Esophagus muscularis mucosa (tissue), 4 donors: ENCODE measurements at places on chromosomes 2 and 18. TPM values are rescaled to one million over a fixed set of nuclear protein-coding genes. Genes with fewer than 3 reads are reported as not detected.

The NAPG gene
- 32.1 TPM for total RNA-seq

The CYP27A1 gene
- total RNA-seq = 24.8 TPM

The GATA6 gene
- total RNA-seq = 15.6 TPM

The SCN2A gene
- total RNA-seq = 0.17 TPM

The UGT1A5 gene
- not detected for total RNA-seq

The TUBA4A gene
- total RNA-seq = 56.5 TPM

The STON1 gene
- total RNA-seq = 198 TPM

The STK17B gene
- 9.3 TPM for total RNA-seq

The EMILIN2 gene
- 24.2 TPM for total RNA-seq

The NAT8 gene
- not detected for total RNA-seq

The KIAA2012 gene
- total RNA-seq = 0.45 TPM

The CRYGD gene
- total RNA-seq = not detected

DNA sequence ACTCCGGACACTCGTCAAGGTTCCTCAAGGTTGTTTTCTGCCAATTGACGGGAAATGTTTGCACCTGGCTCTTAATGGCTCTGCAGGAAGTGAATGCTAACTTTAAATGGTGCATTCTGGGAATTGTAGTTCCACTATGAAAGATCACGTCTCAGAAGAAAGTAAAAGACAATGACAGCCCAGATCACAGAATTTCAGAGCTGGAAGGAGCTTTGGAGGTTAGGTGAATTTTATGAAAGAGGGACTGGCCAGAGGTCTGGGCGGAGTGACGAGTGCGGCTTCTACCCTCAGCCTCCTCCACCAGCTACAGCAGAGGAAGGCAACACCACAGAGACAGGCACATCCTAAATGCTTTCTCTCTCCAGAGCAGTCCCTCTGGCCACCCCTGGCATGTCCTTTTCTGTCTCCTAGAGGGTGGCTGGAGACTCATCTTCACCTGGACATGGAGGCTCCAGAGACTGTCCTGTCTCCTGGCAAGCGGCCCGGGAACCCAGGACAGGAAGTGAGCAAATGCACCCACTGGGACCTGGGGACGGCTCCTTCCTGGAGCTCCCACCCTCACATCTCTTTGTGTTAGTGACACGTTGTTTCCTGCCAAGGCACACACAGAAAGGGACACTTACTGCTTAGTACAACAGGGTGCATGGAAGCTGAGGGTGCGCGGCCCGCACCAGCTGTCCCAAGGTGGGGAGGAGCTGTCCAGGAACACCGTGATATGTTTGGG, 19.4 kb downstream of the THAP4 start:
- no peaks in the 10 kb centered on the region for H3K36me3 ChIP-seq
- no peaks in the 10 kb centered on the region for H3K27me3 ChIP-seq
- DNase-seq = no peak
- peaks cover 8% of the 10 kb centered on the region for H3K4me1 ChIP-seq

DNA sequence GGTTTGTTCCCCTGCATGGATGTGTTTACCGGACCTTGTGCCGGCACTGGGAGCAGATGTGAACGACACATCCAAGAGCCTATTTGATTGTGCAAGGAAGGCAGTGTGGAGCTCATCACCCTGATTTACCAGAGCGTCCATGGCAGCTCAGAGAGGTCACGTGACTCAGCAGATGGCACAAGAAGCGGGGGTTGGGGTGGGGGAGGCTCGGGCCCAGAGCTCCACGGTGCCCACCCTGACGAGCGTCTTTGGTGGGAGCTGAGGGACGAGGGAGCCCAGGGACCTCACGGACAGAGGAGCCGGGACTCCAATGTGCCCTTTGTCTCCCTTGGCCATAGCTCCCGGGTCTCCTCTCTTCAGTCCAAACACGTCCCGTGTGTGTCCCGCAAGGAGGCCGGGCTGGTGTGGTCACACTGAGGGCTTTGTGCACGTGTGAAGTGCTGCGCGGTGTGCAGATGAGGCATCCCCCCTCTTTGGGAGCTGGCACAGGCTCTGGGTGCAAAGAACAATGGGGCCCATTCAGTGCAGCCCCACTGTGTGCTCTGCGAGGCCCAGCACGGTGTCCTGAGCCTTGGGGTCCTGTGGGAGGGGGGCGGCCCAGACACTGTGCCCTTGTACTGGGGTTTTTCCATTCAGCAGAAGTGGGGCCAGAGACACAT, 15.5 kb downstream of the KCNIP3 start:
- no peaks in the 10 kb centered on the region for H3K27me3 ChIP-seq
- H3K4me1 ChIP-seq = no peaks in the 10 kb centered on the region
- DNase-seq = no peak
- no peaks in the 10 kb centered on the region for H3K36me3 ChIP-seq
- H3K27ac ChIP-seq = no peak overlapping the region

- no peak overlapping the region for H3K27ac ChIP-seq
- H3K27me3 ChIP-seq = no peaks in the 10 kb centered on the region
- peaks cover 9% of the 10 kb centered on the region for H3K4me1 ChIP-seq
- no peak for DNase-seq
- H3K4me3 ChIP-seq = no peak overlapping the region
- H3K36me3 ChIP-seq = no peaks in the 10 kb centered on the region
Measured at GRCh38 chr2:159953136-159953823, 109.1 kb downstream of the PLA2R1 start.

GRCh38 chr2:208488686-208489564, 82.3 kb downstream of the PTH2R start:
- no peak overlapping the region for H3K4me3 ChIP-seq
- H3K4me1 ChIP-seq = no peaks in the 10 kb centered on the region
- DNase-seq = no peak
- H3K36me3 ChIP-seq = no peaks in the 10 kb centered on the region
- no peak overlapping the region for H3K27ac ChIP-seq

DNA sequence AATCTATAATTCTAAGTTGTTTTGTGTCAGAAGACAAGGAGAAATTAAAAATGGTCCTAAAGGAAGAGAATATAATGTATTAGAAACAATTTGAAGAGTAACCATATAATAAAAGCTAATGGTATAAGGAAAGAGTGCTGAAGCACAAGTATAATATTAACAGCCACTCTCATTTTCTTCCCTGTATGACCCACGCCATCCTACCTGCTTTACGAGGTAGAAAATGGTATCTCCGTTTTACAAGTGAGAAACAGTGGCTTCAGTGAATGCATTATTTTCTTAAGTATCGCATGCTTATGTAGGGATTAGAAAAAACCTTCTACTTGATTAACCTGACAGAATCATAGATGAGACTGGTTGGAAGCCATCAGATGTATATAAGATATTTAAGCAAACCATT, 266.2 kb downstream of the CCDC102B start:
- no peaks in the 10 kb centered on the region for H3K27me3 ChIP-seq
- no peak for DNase-seq
- no peaks in the 10 kb centered on the region for H3K36me3 ChIP-seq
- H3K4me1 ChIP-seq = no peaks in the 10 kb centered on the region

- no peaks in the 10 kb centered on the region for H3K27me3 ChIP-seq
- no peaks in the 10 kb centered on the region for H3K36me3 ChIP-seq
- no peak overlapping the region for H3K4me3 ChIP-seq
- no peak overlapping the region for H3K27ac ChIP-seq
Measured at GRCh38 chr2:170360546-170361089, 182.7 kb downstream of the MYO3B start.

DNA sequence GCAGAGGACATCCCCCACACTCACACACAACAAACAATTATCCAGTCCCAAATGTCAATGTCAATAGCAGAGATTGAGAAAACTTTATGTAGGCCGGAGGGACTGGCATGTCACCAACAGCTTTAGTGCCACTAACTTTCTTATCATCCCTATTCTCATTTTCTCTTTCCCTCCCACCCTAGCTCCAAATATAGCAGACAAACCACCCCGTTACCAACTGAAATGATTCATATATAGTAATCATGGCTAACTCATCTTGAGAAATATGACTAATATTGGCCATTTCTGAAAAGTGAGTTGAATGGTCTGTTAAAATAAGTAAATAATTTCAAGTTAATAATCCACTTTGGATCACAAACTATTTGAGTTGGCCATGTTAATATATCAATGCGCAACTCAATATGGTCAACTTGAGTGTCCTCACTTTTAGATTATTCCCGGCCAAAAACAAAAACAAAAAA, 242.1 kb upstream of the RND3 start:
- H3K36me3 ChIP-seq = no peaks in the 10 kb centered on the region
- H3K4me3 ChIP-seq = no peak overlapping the region
- no peaks in the 10 kb centered on the region for H3K27me3 ChIP-seq
- H3K4me1 ChIP-seq = no peaks in the 10 kb centered on the region
- no peak overlapping the region for H3K27ac ChIP-seq
- no peak for DNase-seq

DNA sequence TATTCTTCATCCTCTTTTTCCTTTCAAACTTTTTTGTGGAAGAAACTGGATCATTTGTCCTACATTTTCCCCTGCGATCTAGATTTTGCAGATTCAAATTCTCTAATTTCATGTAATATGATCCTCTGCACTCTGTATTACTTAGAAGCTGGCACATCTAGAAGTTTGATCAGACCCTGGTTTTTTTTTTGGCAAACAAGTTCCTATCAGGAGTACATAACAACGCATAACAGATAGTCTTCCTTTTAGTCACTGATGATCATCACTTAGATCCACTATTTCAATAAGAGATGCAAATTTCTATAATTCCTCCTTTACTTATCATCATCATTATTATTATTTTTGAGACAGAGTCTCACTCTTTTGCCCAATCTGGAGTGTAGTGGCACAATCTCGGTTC, 117.1 kb downstream of the CDH2 start:
- H3K27ac ChIP-seq = no peak overlapping the region
- no peak overlapping the region for H3K4me3 ChIP-seq
- H3K36me3 ChIP-seq = no peaks in the 10 kb centered on the region

DNA sequence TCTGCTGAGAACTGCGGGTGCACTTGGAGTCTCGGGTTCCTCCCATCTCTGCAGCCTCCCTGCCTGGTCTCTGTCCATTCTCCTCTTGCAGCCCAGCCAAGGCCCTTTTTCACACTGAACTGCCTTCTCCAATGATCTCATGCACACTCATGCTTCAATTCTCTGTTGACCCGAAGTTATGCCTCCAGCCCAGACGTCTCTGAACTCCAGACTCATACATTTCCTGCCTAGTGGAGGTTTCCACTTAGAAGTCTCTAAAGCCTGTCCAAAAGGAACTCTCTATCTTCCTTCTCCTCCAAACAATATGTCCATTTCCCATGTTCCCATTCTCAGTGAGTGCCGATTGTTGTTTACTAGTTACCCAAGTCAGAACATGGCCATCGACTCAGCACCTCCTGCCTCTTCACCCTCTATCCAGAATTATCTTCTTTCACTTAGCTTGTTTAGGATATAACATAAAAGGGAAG, 155.2 kb downstream of the IRS1 start:
- DNase-seq = peak; percentile 88
- H3K27me3 ChIP-seq = no peaks in the 10 kb centered on the region
- H3K4me3 ChIP-seq = no peak overlapping the region
- H3K4me1 ChIP-seq = peaks cover 19% of the 10 kb centered on the region
- no peaks in the 10 kb centered on the region for H3K36me3 ChIP-seq
- H3K27ac ChIP-seq = peak overlapping the region; percentile 41

DNA sequence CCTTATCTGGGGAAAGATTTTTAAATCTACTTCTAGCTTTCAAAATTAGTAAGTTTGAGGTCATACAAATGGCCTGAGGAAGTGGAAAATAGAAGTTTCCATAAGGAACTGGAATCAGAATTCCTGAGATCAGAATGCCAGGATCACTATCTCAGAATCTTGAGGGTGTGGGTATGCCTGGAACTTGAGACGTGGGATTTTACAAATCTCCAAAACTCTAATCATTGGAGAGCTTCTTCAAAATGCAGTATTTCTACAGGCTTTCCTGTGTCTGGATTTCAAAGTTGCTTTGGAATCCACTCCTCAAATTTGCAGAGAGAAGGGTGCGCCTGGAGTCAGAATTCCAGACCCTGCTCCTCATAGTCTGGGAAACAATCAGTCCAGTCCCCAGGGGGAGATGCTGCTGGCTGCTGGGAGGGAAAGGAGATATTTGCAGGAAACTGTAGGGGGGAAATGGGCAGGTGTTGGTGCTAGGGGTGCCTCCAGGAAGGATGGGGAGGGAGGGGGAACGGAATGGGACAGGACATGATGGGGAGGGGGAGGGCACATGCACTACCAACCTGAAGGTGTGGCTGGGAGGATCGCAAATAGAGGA, 31.0 kb upstream of the CATIP start:
- no peak overlapping the region for H3K27ac ChIP-seq
- H3K4me1 ChIP-seq = peaks cover 26% of the 10 kb centered on the region
- H3K27me3 ChIP-seq = no peaks in the 10 kb centered on the region
- no peak overlapping the region for H3K4me3 ChIP-seq
- DNase-seq = no peak
- H3K36me3 ChIP-seq = no peaks in the 10 kb centered on the region

GRCh38 chr18:39007031-39007902, 1441.7 kb upstream of the CELF4 start:
- H3K27me3 ChIP-seq = no peaks in the 10 kb centered on the region
- no peaks in the 10 kb centered on the region for H3K4me1 ChIP-seq
- no peak overlapping the region for H3K4me3 ChIP-seq
- no peaks in the 10 kb centered on the region for H3K36me3 ChIP-seq
- DNase-seq = no peak
- no peak overlapping the region for H3K27ac ChIP-seq

- no peak overlapping the region for H3K27ac ChIP-seq
- H3K36me3 ChIP-seq = no peaks in the 10 kb centered on the region
Measured at GRCh38 chr2:240796543-240797499, 23.2 kb downstream of the KIF1A start.

GRCh38 chr2:176598351-176598750, 329.1 kb downstream of the MTX2 start:
- H3K4me3 ChIP-seq = no peak overlapping the region
- H3K4me1 ChIP-seq = no peaks in the 10 kb centered on the region
- H3K27ac ChIP-seq = no peak overlapping the region
- peaks cover 10% of the 10 kb centered on the region for H3K27me3 ChIP-seq
- H3K36me3 ChIP-seq = no peaks in the 10 kb centered on the region

- H3K4me1 ChIP-seq = no peaks in the 10 kb centered on the region
- H3K36me3 ChIP-seq = no peaks in the 10 kb centered on the region
- H3K27ac ChIP-seq = no peak overlapping the region
- no peaks in the 10 kb centered on the region for H3K27me3 ChIP-seq
- no peak overlapping the region for H3K4me3 ChIP-seq
- DNase-seq = no peak
Measured at GRCh38 chr2:218129458-218130135, 3.8 kb downstream of the CXCR2 start.

DNA sequence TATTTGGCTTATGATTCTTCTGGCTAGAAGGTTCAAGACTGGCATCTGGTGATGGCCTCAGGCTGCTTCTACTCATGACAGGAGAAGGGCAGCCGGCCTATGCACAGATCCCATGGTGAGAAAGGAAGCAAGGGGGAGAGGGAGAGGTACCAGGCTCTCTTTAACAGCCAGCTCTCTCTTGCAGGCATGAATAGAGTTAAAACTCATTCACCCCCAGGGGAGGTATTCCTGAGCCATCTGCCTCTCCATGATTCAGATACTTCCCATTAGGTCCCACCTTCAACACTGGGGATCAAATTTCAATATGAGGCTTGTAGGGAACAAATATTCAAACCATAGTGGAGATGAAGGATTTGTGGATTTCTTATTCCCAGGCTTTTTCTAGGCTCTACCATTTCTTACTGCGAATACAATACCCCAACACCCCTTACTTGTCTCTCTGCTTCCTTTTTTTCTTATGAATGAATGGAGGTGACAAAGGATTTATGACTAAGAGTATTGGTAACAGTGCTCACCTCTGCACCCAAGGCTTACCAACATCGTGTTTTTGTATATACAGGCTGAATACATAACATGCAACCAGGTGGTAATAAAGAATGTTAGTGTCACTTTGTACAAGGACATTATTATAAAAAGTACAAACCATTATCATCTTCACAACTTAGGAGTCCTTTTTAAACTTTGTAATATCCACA, 454.6 kb upstream of the TRIB2 start:
- H3K4me1 ChIP-seq = peaks cover 22% of the 10 kb centered on the region
- H3K27ac ChIP-seq = peak overlapping the region; percentile 33
- no peaks in the 10 kb centered on the region for H3K27me3 ChIP-seq
- H3K4me3 ChIP-seq = no peak overlapping the region
